ENCODE measurements at places on chromosomes 3 and 15.

DNA sequence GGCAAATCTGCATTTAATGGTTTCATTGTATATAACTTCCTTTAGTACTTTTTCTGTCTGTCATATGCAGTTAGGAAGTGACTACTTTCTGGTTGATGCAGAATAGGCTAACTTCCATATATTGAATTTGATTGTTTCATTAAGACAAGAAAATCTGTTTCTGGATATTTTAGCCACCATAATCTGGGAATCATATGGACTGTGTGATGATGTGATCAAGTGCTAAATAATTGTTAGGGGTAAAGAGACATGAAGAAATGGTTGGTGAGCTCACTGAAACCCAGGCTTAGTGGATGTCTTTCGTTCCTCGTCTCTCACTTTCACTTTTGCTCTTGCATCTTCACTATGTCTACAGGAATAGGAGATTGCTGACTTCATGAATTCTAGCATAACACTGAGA is 3.5 kb upstream of the MNS1 start:
- no peak for DNase-seq

- DNase-seq: no peak
These were observed 995.4 kb downstream of the TUSC7 start for GRCh38 chr3:117705011-117705410.

GRCh38 chr3:93926789-93927188 is 46.9 kb downstream of the PROS1 start:
- DNase-seq: no peak

- DNase-seq: no peak
These were observed 64.7 kb downstream of the UBE3A start for GRCh38 chr15:25374143-25374542.

GRCh38 chr15:98547741-98548138 is 100.6 kb upstream of the IGF1R start:
- no peak for DNase-seq

GRCh38 chr15:55654561-55655031 is 66.5 kb upstream of the PYGO1 start:
- DNase-seq: no peak

DNA sequence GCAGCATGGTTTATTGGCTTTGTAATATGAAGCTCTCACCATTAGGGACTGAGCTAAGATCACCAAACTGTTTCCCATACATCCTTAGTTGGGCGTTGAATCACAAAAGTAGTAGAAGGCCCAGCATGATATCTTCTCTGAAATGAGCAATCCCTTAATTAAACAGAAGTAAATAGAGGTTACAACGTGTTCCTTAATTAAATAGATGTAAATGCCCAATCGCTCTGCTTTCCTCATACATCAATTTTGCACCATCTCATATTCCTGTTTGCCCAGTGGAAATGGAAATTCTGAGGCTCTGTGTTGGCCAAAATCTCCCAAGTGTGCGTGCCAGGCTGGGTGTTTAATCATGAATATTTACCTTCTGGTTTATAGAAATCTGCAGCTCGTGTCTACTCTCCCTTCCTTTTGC is 107.4 kb upstream of the FOXB1 start:
- DNase-seq: no peak

- DNase-seq: no peak
These were observed 32.2 kb downstream of the TFRC start for GRCh38 chr3:196049653-196050052.

DNA sequence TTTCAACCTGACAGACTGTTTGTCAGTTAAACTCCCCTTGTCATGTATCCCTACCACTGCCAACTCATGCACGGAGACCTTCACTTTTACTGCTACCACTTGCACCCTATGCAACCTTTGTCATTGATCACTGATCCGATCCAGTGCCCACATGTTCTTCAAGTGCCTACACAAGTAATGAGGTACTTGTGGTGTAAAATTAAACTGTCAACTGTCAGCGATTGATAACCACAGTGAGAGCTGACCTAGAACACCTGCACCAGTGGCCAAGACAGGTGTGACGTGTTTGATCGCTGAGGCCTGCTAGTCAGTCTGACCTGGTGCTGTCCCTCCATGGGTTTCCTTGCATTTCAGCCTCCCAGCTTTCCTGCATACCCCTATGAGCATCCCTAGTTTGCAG is 55.6 kb downstream of the MECOM start:
- no peak for DNase-seq

DNA sequence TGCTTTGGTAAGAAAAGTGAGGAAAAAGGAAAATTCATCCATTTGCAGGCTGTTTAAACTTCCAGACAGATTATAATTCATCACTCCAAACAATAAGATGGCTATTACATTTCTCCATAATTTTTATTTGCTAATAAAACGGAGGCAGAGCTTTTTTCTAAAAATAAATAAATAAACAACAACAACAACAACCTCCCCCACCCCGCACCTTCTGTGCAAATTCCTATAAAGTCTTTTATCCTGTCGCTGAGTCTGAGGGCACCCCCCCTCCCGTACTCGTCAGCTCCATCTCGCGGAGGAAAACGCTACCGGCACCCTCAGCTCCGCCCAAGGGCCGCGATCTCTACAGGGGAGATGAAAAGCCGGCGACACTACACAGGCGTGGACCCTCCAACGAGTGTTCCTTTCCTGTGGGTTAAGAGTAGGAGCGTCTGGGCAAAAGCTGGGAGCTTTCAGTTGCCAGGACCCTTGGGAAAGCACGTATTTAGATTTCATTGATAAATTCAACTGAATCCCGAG is 1.0 kb upstream of the ATP1B3 start:
- peak; percentile 54 for DNase-seq

All from HuH-7 (cell line).